ENCODE measurements at places on chromosomes 16 and 17.

GRCh38 chr17:61414141-61414935, 14.7 kb downstream of the TBX2 start:
- DNase-seq: no peak

GRCh38 chr16:10729104-10730048, 14.3 kb upstream of the NUBP1 start:
- DNase-seq: no peak

DNA sequence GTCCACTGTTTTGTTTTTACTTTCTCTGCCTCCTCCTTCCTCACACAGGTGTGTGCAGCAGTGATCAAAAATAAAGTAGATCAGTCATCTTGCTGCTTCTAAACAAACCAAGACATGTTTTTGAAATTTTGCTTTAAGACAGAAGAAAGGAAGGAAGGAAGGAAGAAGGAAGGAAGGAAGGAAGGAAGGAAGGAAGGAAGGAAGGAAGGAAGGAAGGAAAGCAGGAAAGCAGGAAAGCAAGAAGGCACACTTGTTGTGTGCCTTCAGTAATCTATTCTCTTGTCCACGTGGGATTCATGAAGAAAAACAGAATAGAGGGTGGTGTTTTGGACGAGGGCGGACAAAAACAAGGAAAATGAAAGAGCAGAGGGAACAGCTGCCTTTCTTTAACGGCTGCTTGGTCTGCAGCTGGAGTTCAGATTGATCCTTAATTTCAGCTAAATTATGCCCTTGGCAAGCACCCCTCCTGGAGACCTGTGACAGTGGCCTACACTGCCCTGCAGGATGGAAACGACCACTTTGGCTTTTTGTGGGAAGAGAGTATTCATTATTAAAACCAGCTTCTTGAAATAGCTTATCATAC, 188.5 kb upstream of the IRX3 start:
- DNase-seq: no peak

DNA sequence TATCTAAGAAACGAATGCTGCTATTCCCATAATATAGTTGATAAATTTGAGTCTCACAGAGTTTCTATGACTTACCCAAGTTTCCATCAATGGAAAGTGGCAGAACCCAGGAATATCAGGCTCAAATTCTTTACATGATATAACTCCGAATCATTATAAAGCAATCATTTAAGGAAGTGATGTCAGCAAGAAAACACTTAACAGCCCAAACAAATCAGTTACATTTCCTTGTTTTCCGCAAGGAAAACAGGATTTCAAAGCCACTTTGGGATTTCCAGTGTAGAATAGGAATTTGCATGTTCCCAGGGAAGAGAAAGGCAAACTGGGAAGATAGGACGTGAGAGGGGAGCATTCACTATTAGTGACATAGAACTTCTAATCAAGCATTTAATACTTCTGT, 311.4 kb upstream of the GOT2 start:
- no peak for DNase-seq

All from esophagus squamous epithelium (tissue), 5 donors.